ENCODE measurements at places on chromosomes 3 and 15.

- DNase-seq, result no peak
Observed at GRCh38 chr3:136792556-136793330, 26.2 kb upstream of the SLC35G2 start.

DNA sequence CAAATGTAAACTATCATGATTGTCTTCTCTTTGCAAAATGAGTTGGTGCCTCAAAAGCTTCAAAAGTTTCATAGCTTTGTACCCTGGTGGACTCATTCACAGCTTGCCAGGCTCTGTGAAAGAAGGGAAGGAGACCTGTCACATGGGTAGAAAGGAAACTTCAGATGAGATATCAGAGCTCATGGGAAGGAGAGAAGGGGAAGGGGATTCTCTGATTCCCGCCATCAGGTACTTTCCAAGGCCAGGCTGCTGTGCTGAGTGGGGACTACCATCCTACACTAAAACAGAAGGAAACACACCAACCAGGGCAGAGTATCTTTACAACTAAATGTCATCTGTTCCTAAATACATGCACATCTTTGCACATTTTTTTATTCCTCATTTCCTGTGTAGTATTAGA, 9.2 kb downstream of the ILDR1 start:
- DNase-seq, result no peak

DNA sequence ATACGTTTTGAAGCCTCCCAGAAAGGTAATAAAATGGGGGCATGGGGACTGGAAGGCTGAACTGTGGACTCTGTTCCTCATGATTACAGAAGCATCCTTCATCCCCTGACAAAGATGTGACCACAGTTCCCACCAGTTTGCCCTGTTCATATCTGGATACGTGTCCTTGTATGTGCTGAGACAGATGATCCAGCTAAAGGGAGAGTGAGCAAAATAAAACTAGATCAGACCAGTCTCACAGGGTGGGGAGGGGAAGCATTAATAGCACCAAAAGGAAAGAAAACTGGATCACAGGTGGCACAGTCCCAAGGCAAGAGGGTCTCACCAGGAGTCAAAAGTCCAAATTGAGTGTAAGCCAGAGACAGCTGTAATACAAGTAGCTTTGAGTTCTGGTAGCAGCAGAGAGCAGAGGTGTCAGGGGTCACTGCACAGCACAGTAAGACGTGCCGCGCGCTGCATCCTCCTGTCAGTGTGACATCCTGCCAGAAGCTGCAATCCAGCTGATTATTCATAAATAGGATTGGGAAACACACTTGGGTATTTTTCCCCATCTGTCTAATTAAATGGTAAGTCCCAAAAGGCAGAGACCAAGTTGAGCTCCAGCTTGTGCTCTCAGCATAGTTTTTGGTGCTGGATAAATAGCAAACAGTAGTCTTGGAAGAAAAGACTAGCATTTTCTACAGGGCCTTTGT, 560.0 kb upstream of the CFAP20DC start:
- DNase-seq, result no peak

GRCh38 chr3:142886021-142886420, 2.9 kb downstream of the PCOLCE2 start:
- no peak for DNase-seq

DNA sequence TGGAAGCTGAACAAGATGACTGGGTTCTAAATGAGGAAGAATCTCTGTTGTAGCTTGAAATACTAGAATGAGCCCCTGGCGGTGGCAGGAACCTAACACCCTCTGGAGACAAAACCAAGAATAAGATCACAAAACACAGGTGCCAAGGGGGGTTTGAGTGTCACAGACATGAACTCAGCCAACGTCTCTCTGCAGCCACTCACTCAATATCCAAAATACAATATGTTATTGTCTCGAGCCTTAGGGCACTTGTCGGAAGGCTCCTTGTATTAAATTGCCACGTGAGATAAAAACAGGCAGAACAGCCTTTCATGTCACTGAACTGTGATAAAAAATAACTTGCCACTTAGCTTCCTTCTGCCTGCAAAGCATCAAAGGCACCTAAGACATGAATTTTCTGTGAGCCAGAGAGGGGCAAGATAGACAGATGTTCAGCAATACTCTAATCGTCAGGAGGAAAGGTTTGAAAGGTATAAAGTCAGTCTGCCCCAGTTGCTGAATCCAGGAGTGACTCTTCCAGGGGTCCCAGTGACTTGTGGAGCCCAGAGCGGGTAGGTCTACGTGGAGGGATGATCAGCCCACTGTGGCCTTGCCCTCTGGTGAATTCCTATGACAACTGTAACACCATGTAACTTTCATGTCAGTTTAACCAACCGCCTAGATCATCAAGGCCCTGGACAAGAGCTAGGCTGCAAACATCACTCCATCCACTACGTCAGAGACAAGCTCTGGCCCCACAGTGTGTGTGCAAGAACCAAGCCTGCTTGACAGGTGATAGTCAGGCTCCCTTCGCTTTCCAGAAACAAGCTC, 165.2 kb downstream of the OSBPL10 start:
- no peak for DNase-seq

GRCh38 chr3:143123353-143123984, 3.9 kb downstream of the CHST2 start:
- no peak for DNase-seq

DNA sequence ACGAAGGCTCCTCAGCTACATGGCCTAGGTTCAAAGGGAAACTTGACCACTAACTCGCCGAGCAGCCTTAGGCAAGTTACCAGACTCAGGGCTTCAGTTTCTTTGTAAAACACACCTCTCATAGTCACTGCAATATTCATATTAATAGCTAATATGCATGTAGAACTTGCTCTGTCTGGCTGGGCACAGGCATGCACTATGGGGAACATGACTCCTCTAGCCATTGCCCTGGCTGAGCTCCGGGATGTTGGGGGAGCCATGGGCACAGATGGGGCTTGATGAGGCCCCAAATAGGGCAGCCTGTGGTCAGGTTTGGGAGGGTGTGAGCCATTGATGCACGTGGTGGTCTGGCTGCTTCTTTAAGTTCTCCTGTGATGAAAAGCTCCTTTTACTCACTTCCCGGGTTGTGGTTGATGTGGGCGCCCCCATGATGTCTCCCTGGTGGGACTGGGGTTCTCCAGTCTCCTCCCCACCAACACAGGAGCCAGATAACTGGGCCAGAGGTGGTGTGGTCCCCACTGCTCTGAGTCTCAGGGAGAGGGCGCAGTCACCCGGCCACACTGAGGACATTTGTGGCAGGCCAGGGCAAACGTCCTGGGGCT, 29.4 kb upstream of the DUSP7 start:
- no peak for DNase-seq

- DNase-seq, result no peak
Observed at GRCh38 chr15:90557186-90558084, 27.7 kb downstream of the CRTC3 start.

- peak; percentile 3 for DNase-seq
Observed at GRCh38 chr15:47929138-47929803, 191.5 kb upstream of the SLC24A5 start.

- DNase-seq, result no peak
Observed at GRCh38 chr15:91854639-91854990, 1.1 kb downstream of the SLCO3A1 start.

GRCh38 chr3:108661699-108662098, 72.2 kb downstream of the DZIP3 start:
- DNase-seq, result no peak

GRCh38 chr15:49620199-49620598, 419 bp downstream of the FAM227B start:
- no peak for DNase-seq

GRCh38 chr3:160134964-160135363, 90.3 kb upstream of the C3orf80 start:
- DNase-seq, result no peak

GRCh38 chr3:66432767-66433521, 67.9 kb downstream of the LRIG1 start:
- DNase-seq, result no peak

DNA sequence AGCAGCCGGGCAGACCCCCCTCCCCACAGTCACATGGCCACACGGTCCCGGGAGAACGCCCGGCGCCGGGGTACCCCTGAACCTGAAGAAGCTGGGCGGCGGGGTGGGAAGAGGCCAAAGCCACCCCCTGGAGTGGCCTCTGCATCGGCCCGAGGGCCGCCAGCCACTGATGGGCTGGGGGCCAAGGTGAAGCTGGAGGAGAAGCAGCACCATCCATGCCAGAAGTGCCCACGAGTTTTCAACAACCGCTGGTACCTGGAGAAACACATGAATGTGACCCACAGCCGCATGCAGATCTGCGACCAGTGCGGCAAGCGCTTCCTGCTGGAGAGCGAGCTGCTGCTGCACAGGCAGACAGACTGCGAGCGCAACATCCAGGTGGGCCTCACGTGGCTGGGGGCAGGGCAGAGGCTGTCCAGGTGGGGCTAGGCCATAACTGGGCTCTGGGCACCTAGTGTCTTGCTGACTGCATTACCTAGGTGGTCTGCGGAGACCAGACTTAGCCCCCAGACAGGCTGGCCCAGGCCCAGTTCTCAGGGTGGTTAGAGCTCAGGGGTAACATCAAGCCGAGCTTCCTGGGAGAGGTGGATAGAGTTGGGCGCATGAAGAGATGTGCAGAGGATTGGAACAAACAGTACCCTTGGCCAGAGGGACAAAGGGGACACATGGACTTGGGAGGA, 6.1 kb downstream of the ZBTB47 start:
- DNase-seq, result no peak

- DNase-seq, result peak; percentile 70
Observed at GRCh38 chr3:183330881-183331280, 77.8 kb downstream of the B3GNT5 start.

- no peak for DNase-seq
Observed at GRCh38 chr3:24166515-24166914, 221.4 kb downstream of the NR1D2 start.

DNA sequence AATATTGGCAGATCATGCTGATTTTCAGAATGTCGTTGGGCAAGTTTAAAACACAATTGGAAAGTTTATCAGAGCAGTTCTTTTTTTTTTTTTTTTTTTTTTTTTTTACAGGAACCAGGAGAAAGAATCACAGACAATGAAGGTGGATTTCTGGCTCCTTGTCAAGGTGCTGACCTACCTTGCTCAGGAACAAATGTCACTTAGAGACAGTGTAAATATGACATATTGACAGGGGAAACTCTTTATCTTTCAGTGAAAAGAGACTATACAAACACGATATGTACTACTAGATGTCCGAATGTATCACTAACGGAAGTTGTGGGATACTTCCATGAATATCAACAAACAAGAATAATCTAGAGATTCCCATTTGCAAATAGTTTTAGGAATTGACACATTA, 237.3 kb downstream of the FMN1 start:
- DNase-seq, result no peak

- DNase-seq, result peak; percentile 26
Observed at GRCh38 chr3:34886443-34886842, 752.9 kb upstream of the ARPP21 start.

- DNase-seq, result no peak
Observed at GRCh38 chr3:48196611-48197010, 8.4 kb upstream of the CDC25A start.

- no peak for DNase-seq
Observed at GRCh38 chr15:42319206-42319605, 40.1 kb upstream of the CAPN3 start.

- DNase-seq, result no peak
Observed at GRCh38 chr15:100092034-100092433, 249.7 kb downstream of the ADAMTS17 start.

- no peak for DNase-seq
Observed at GRCh38 chr3:153350420-153350819, 188.4 kb downstream of the RAP2B start.

- DNase-seq, result no peak
Observed at GRCh38 chr15:92047900-92048299, 194.4 kb downstream of the SLCO3A1 start.

- peak; percentile 7 for DNase-seq
Observed at GRCh38 chr15:91291673-91292072, 191.6 kb downstream of the SV2B start.

DNA sequence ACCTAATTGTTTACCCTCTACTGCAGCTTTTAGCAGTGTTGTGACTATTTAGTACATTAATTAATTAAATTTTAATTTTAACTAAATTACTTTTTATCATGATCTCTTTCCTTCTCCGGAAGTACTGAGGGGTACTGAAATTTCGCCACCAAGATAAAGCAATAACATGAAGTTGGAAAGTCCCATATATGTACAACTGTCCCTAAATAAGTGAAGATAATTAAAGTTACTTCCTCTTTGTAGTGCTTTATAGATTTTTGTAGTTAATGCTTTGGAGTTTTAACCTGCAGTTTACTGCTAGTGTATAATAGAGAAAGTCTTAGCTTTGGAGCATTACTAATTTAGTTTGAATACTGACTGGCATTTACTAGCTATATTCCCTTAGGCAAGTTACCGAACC, 325.3 kb downstream of the NAALADL2 start:
- DNase-seq, result no peak

DNA sequence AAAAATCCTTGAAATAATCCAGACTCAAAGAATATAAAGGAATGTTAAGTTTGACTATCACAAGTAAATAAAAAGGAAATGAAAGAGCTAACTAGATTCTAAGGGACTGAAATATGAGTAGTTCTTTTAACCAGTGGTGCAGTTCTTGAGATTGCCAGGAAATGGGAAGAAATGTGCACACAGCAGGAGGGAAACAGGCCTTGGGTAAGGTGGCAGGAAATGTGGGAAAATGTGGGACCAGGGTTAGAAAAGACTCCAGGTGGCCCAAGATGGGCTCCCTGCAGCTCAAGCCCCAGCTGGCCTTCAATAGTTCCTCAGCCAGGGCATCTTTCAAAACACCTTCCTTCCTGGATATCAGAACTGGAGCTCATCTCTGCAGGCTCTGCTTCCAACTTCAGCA, 181.3 kb downstream of the ISL2 start:
- DNase-seq, result no peak

- DNase-seq, result no peak
Observed at GRCh38 chr3:94416768-94417167, 353.9 kb downstream of the NSUN3 start.

DNA sequence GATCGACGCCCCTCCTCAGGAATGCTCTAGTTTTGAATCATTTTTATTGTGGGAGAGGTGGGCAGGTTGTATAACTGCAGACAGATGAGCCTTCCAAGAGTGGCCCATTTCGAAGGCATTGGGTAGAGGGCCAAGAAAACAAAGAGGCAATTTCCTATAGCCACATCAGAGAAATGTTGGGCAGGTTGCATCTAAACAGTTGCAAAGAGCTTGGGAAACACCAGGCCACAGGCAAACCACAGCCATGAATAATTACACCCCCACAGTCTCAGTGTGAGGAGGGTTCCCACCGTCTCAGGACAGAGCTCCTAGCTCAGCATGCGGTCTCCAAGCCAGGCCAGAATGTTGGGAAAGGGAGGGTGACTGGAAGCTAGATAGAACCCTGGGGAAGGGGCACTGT, 257.3 kb downstream of the ABHD5 start:
- no peak for DNase-seq

DNA sequence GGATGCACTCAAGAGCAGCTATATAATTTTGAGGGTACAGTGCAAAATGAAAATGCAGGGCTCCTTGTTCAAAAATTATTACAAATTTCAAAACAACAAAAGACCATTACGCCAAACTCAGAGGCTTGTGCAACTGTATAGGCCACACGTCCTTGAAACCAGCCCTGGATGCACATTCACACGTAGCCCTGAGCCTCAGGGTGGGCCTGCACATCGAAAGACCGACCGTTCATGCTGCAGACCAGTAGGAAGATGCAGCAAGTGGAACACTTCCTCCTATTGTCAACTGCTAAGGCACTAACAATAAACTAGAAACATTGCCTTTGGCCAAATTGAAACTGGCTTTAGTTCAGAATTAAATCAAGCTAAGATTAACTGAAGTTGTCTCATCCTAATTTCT, 174.7 kb downstream of the SHOX2 start:
- no peak for DNase-seq
